ENCODE measurements at places on chromosomes 11 and 22. TPM values are rescaled to one million over a fixed set of nuclear protein-coding genes. Genes with fewer than 3 reads are reported as not detected.

The CD3D gene
- not detected for total RNA-seq

The MMP26 gene
- not detected for total RNA-seq

The DCDC1 gene
- total RNA-seq: 1.9 TPM

The PAFAH1B2 gene
- total RNA-seq: 156 TPM

The IGLL1 gene
- total RNA-seq: not detected

The CAPN1 gene
- 65.7 TPM for total RNA-seq
